Retina (tissue), 1 donor: ENCODE measurements at places on chromosomes 1 and 21.

GRCh38 chr1:87702455-87702854 is 373.8 kb downstream of the LMO4 start:
- no peak for DNase-seq

DNA sequence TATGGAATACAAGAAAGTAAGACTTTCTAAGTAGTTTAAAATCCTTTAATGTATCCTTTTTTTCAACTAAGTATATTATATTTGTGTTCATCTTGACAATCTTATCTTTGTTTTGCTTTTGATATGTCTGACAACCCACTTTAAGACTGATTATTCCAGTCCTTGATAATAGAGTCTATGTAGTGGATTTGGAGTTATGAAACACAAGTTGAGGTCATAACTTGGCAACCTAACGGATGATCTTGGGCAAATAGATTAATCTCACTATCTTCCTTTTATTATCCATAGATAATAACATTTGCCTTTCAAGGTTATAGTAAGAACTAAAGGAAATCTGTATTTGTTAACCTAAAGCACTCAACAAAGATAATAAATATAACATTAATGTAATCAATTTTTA is 4.8 kb upstream of the GBP2 start:
- no peak for DNase-seq

DNA sequence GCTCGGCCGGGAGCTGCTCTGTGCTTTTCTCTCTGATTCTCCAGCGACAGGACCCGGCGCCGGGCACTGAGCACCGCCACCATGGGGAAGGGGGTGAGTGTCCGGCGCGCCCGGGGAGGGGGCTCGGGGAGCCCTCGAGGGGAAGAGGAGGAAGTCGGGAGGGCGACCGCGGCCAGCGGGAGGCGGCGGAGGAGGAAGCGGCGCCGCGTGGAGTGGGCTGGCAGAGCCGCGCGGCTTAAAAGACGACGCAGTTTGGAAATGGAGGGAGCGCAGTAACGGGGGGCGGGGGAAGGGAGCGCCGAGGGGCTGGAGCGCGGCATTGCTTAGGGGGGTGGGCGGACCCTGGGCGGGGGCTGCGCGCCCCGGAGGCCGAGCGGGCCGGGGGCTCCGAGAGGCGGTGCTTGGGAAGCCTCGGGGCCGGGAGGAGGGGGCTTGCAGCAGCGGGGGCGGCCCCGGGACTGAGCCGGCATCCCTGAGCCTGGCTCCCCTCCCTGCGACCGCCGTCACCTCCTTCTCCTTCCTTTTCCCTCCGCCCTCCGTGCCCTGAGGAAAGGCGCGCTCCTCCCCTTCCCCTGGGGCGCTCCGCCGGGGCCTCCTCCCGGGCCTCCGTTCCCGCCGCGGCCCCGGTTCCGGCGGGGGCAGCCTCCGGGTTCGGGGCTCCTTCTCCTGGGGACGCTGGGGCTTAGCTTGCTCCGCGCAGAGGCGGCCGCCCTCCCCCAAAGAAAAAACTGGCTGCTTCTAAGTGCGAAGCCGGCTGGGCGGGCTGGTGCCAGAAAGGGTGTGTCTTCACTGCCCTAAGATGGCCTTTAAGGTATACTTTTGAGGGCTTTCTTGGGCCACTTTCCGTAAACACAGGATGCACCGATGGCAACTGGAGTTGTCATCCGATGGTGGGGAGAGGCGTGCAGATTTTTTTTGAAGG is 648 bp downstream of the ATP1A1 start:
- peak; percentile 84 for DNase-seq

DNA sequence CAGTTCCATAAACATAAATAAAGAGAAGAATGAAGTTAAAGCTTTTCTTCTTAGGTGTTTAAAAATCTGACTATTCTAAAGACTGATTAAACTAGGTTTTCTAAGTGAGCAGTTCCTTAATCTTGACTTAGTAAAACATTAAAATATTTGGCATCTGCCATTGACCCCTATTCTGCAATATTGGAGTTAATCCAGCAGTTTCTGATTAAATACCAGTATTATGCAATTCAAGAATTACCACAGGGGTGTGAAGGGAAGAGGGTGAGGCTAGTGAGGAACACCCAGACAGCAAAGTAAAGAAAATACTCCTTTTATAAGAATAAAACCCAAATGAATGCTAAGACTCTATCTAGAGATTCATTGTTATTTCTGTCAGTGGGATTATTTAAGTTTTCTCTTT is 40.9 kb downstream of the CLIC4 start:
- no peak for DNase-seq

DNA sequence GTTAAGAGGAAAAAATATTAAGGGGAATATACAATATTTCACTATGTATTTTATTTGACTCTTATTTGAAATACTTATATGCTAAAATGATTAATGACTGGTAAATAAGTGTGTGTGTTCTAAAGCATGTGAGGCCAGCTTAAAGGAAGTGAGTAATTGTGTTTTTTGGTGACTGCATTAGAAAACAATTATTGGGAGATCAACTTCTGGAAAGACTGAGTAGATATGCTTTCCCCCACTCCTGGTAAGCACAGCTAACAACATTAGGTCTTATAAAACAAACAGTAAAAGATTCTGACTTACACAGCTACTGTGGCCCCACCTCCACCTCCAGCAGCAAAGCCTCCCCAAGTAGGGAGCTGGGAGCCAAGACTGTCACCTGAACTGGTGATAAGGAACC is 403.0 kb downstream of the SRGAP2C start:
- DNase-seq = no peak

DNA sequence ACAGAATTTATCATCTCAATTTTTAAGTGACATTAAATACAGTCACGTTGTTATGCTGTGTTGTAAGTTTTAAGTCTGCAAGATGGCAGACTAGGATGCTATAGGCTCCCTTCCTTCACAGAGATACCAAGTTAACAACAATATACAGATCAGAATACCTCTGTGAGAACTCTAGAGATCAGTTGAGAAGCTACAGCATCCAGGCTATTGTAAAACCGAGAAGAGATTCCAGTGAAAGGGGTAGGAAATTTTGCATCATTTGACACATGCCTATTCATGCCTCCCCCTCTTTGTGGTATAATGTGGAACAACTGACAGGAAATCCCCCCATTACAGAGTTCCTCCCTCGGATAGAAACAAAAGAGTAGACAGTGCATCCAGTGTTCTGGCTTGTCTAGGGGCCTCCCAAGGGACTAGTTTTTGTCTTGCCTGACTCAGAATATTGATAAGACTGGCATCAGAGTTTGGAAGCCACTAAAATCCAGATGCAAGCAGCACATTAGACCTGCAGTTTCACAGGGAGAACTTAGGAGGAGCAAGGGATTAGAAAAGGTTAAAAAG is 80.6 kb downstream of the LBR start:
- DNase-seq = no peak

DNA sequence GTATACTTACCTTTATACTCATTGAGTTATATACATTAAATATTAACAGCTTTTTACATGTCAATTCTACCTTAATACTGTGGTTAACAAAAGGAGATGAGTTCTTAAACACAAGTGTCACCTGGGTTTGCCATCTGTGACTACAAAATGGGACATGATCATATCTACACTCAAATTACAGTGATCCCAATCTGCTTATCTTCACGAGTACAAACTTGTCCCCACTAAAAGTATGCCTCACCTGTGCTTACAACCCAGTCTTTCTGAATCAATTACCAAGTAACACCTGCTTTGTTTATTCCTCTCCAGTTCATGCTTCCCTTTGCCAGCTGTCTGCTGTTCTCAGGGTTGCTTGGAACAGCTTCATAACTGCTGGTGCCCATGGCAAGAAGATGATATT is 8.8 kb downstream of the CD1E start:
- no peak for DNase-seq

- no peak for DNase-seq
These were observed 481 bp upstream of the EXTL1 start for GRCh38 chr1:26020941-26021646.

GRCh38 chr1:81192647-81193642 is 607.8 kb upstream of the ADGRL2 start:
- no peak for DNase-seq

- no peak for DNase-seq
These were observed 2.9 kb downstream of the TIE1 start for GRCh38 chr1:43303471-43304313.

DNA sequence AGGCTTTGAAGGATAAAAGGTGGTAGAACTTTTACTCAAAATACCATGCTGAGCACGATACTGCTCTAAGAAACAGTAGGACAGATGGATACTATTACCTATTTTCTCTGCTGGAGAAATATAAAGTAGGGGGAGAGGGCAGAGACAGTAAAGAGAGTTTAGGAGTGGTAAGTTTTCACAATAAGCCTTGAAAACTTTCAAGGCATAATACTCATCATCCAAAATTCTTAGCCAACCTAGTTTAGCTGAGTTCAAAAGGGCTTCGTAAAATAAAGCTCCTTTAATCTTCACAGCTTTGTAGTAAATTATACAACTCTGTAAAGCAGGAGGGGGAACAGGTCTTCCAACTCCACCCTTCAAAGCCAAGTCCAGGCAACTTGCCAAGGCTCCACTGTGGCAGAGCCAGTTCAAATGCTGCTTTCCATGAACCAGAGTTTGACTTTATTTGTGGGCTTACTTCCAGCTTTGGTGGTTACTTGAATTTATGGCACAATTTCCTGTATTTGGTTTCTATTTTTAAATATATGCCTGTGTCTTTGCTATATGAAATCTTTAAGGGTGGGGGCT is 15.5 kb downstream of the TEX38 start:
- DNase-seq = no peak

DNA sequence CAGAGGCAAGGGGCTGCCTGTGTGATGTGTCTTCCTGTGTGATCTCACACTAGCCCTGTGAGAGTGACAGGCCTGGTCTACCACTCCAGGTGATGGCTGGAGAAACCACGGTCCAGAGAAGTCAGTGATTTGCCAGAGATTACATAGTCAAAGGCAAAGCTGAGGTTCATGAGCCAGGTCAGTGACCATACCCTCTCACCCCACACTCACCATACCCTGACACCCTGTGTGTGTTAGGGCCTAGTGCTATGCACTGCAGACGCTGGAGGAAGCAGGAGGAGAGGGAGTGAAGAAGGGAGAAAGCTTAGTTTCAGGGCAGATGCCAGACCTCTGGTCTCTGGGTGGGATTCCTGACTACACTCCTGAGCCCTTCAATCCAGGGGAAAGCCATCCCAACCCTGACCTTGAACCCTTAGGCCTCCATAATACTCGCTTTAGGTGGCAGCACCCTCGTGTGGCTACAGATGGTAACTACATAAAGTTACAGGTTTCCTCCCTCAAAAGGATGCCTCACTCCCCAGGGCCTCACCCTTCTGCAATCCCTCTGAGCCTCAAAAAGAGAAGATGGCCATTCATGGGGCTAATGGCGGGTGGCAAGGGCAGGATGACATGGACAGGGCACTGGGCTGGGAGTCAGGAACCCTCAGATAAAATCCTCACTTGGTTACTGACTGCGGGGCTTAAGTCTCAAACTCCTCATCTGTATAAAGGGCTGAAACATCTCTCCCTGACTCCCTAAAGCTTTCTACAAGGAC is 20.8 kb upstream of the SDC3 start:
- DNase-seq = peak; percentile 71

- DNase-seq = peak; percentile 53
These were observed 39.1 kb upstream of the PRSS38 start for GRCh38 chr1:227776331-227776771.

DNA sequence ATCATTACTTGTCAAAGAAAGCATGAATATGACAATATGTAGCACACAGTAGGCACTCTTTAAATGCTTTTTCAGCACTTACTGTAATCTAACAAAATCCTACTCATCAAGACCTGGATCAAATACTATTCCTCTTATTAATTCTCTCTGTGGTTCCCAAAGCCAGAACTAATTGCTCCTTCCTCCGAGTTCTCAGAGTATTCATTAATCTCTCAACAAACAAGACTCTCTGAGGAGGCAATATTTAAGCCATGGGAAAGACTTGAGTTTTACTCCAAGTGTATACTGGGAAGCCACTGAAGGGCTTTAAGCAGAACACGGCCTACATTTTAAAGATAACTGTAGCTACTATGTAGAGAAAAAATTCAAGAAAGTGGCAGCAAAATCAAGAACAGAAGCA is 79.7 kb downstream of the ENAH start:
- DNase-seq = no peak

- DNase-seq = no peak
These were observed 3.8 kb downstream of the CCN1 start for GRCh38 chr1:85584264-85584781.

DNA sequence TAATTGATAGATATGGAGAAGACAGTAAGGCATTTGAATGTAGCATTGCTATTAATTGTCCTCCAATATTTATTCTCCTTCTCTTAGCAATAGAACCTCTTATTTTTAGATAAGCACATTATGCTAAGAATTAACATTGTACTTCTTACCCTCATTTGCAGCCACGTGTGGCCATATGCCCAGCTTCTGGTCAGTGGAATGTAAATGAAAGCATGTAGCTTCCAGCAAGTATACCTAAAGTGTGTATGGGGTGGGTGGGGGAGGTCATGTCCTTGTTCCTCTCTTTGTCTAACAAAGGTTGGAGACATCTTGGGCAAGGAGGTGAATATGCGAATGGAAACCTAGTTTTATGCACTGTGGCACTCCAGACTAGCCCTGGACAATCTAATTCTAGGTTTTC is 133.6 kb upstream of the HMCN1 start:
- no peak for DNase-seq

DNA sequence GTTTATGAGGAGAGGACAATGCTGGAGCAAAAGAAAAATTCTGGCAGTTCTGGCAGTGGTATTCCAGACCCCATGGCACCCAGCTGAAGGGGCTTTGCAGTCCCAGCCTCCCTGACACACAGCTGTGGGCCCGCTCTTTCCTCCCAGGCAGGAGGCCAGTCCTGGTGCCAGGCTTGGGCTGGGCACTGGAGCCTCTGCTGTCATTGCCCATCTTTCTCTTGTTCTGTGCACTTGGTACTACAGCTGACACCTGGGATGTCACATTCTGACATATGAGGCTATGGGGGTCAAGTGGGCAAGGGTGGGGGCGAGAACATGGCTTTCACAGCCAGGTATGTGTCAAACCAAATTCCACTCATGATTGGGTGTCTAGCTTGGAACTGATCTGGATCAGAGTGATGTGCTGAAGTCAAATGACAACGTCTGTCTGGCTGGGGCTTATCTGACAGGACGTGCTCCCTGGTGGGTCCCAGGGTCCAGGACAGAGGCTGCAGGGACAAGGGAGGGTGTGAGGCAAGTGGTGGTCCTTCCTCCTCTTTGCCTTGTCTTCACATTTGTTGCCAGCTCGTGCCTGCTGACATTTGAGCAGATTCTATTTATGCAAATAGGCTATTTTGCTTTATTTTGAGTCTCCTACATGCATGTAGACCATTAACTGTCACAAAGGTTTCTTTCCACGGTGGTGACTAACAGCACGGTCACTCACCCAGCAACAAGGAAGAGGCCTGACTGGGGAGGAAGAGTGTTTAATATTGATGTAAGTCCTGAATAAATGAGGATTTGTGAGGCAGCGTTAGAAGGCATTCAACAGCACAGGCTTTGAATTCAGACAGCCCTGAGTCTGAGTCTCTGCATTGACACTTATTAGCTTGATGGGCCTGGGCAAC is 336.3 kb downstream of the PBX1 start:
- peak; percentile 21 for DNase-seq

DNA sequence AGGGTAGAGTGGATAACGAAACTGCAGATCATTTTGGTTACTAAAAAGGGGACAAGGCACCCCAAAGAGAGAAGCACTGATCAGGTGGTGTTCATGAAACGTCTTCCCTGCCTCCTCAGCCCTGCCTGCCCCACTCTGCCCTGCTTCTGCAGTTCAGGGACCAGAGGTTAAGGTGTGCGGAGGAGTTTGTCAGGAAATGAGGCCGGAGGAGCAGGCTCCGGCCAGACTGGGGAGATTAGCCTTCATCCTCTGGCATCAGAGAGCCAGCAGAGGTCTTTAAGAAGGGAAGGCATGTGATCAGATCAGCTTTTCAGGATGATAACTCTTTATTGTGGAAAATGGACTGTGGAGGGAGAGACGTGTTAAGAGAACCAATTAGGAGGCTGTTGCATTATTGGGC is 291.9 kb upstream of the NR5A2 start:
- no peak for DNase-seq
